ENCODE measurements at places on chromosomes 2 and 18. TPM values are rescaled to one million over a fixed set of nuclear protein-coding genes. Genes with fewer than 3 reads are reported as not detected.

The DLGAP1 gene
- total RNA-seq: not detected

GRCh38 chr18:35311496-35311895 is 21.5 kb upstream of the ZSCAN30 start:
- H3K4me1 ChIP-seq: no peaks in the 10 kb centered on the region
- no peak overlapping the region for H3K4me3 ChIP-seq
- H3K27ac ChIP-seq: no peak overlapping the region
- H3K27me3 ChIP-seq: no peaks in the 10 kb centered on the region
- H3K36me3 ChIP-seq: peaks cover 36% of the 10 kb centered on the region
- no peak for DNase-seq

The G6PC2 gene
- total RNA-seq: not detected

DNA sequence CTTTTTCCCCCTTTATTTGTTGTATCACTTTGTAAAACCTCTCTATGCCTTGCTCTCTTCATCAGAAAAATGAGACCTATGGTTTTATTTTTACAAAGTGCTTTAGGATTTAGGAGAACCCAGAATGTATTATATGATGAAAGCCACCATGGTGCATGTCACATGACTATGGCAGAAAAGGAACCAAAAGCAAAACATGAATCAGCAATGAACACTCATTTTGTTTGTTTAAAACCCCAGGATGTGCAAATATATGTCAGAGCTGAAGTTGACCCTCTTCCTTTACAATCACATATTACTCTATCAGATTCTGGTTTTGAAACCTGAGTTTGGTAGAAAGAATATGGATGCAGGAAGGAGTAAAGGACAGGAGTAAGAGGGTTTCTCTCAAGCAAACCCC is 70.0 kb downstream of the FIGN start:
- H3K4me1 ChIP-seq: no peaks in the 10 kb centered on the region
- H3K36me3 ChIP-seq: no peaks in the 10 kb centered on the region
- no peak overlapping the region for H3K27ac ChIP-seq

DNA sequence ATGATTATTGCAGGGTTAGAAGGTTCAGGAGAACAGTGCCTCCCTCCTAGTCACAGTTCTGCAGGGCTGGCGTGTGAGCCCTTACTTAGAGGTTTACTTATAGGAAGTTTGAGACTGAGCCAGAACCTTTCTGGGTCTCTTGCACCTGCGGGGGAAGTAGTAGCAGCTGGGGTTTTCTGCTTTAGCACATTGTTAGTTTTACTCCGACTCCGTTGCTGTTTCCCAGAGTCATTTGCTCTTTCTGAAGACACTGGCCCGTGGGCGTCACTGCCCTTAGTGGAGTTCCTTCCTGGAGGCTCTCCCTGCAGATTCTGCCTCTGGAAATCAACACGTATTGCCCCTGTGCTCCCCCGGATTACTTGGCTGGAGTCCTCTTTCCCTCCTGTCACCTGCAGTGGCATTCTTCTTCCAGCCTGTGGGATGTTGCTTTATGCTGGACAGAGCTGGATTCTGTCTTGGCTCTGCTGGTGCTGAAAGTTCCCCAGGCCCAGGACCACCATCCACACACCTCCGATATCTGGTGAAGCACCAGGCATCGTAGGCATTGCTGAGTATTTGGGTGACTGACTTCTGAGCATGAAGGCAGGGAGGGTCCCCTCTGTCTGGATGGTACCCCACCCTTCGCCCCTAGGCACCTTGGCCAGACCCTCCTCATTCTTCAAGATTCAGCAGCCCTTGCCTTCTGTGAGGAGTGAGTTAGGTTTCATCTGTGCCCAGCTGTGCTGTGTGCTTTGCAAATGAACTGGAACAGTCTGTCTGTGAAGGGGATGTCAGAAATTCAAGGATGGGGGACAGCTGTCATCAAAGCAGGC is 51.7 kb downstream of the AGAP1 start:
- DNase-seq: no peak
- H3K27ac ChIP-seq: no peak overlapping the region
- no peak overlapping the region for H3K4me3 ChIP-seq
- no peaks in the 10 kb centered on the region for H3K4me1 ChIP-seq
- H3K27me3 ChIP-seq: peaks cover 5% of the 10 kb centered on the region
- no peaks in the 10 kb centered on the region for H3K36me3 ChIP-seq

DNA sequence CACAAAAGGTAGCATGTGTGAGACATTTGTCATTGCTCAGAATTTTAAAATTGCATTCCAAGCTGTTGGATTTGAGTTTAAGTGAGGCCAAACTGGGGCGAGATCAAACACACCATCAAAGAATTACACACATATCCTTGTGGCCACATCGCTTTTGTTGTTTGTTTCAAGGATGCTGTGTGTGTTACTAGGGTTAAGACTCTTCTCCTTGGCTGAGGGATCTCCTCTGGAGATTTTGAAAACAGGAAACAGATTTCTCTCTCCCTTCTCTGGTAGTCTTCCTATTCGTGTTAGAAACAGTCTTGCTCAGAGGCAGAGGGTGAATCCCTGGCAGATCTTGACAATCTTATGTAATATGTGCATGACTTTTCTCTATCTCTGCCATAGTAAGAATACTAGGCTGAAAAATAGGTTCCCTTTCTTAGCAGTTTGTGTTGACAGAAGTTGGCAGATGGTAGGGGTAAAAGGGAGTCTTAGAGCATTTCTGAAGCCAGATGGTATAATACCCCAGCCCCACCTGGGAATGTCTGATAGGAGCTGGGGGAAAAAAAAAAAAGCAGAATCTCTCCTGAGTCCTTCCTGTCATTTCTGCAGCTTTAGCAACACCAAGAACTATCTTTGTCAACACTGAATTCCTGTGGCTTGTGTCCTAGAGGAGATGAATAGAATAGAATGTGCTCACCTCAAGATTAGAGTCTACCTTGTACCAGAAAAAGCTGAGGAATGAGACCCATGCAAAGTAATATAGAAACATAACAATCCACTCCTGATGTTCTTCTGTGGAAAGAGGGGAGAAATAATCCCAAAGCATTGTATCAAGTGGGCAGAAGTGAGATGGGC is 101.8 kb downstream of the XRCC5 start:
- H3K27ac ChIP-seq: peak overlapping the region; percentile 4
- no peak for DNase-seq
- H3K4me3 ChIP-seq: no peak overlapping the region
- H3K27me3 ChIP-seq: no peaks in the 10 kb centered on the region
- peaks cover 36% of the 10 kb centered on the region for H3K4me1 ChIP-seq

- no peaks in the 10 kb centered on the region for H3K36me3 ChIP-seq
- no peak overlapping the region for H3K4me3 ChIP-seq
These were observed 214.3 kb upstream of the SIX2 start for GRCh38 chr2:45223531-45223930.

DNA sequence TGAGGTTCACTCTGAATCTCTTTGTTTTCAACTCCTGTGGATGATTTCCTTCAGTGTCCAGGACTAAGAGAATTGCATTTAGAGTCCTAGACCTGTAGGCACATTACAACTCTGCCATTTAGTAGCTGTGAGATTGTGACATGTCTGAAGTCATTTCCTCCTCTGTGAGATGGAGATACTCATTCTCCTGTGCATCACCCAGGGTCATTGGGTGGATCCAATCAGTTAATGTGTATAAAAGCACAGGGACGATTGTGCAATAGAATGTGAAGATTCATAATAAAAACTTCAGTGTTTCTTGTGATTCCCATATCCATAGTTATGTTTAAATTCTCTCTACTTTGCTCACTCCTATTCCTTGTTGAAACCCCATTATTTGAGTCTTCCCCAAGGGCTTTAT is 113.6 kb downstream of the DIS3L2 start:
- no peak overlapping the region for H3K27ac ChIP-seq
- H3K27me3 ChIP-seq: no peaks in the 10 kb centered on the region
- H3K36me3 ChIP-seq: peaks cover 5% of the 10 kb centered on the region
- no peak overlapping the region for H3K4me3 ChIP-seq

DNA sequence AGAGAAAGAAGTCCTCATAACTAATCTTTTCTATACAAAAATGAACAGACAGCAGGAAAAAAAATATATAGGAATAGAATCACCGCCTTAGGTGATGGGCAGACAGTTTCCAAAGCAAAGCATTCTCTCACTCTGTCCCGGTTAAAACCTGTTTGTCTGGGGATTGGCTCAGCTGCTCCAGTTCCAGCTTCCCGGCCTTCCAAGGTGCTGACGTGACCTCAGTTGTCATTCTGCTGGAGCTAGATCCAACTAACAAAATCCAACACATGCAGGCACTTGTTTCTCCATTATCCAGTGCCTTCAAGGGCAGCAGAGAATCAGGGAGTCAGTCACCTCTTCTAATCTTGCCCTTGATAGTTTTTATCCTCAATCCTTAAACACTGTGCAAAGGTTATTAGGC is 52.8 kb downstream of the IKZF2 start:
- H3K36me3 ChIP-seq: no peaks in the 10 kb centered on the region
- H3K4me3 ChIP-seq: no peak overlapping the region
- H3K27ac ChIP-seq: no peak overlapping the region
- H3K4me1 ChIP-seq: peaks cover 20% of the 10 kb centered on the region
- DNase-seq: no peak

GRCh38 chr2:122595065-122595464 is 839.6 kb downstream of the TSN start:
- H3K4me3 ChIP-seq: no peak overlapping the region
- no peak overlapping the region for H3K27ac ChIP-seq
- no peaks in the 10 kb centered on the region for H3K36me3 ChIP-seq
- no peak for DNase-seq

- H3K27ac ChIP-seq: no peak overlapping the region
- no peaks in the 10 kb centered on the region for H3K4me1 ChIP-seq
- no peaks in the 10 kb centered on the region for H3K36me3 ChIP-seq
- H3K27me3 ChIP-seq: peaks cover 2% of the 10 kb centered on the region
- no peak overlapping the region for H3K4me3 ChIP-seq
- no peak for DNase-seq
These were observed 193.4 kb downstream of the CCDC102B start for GRCh38 chr18:68991286-68991685.

The C18orf54 gene
- total RNA-seq: 9.9 TPM

DNA sequence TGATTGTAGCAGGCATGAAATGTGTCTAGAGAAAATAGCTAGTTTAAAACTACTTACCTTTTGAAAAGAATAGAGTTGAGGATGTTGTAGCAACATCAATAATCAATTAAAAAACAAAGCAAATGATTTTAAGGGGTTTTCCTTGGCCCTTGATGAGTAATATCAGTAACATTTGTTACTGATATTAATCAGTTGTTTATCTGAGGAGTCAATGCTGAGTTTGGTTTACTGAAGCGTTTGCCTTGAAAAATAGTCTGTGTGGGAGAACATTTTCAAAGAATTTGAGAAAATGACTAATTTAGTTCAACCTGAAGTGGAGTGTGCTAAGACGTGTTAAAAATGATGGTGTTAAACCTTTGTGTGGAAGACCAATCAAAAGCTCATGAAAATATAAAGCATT is 9.3 kb downstream of the PTH2R start:
- H3K27ac ChIP-seq: no peak overlapping the region
- no peaks in the 10 kb centered on the region for H3K36me3 ChIP-seq
- no peak for DNase-seq
- H3K4me3 ChIP-seq: no peak overlapping the region
- H3K27me3 ChIP-seq: peaks cover 8% of the 10 kb centered on the region

The PTPN2 gene
- 72.9 TPM for total RNA-seq

- H3K4me3 ChIP-seq: no peak overlapping the region
- no peaks in the 10 kb centered on the region for H3K4me1 ChIP-seq
- no peaks in the 10 kb centered on the region for H3K27me3 ChIP-seq
- H3K27ac ChIP-seq: no peak overlapping the region
These were observed 842.1 kb upstream of the FANCL start for GRCh38 chr2:59083075-59083828.

The MOCOS gene
- 0.11 TPM for total RNA-seq

The PSD4 gene
- total RNA-seq: 274 TPM

DNA sequence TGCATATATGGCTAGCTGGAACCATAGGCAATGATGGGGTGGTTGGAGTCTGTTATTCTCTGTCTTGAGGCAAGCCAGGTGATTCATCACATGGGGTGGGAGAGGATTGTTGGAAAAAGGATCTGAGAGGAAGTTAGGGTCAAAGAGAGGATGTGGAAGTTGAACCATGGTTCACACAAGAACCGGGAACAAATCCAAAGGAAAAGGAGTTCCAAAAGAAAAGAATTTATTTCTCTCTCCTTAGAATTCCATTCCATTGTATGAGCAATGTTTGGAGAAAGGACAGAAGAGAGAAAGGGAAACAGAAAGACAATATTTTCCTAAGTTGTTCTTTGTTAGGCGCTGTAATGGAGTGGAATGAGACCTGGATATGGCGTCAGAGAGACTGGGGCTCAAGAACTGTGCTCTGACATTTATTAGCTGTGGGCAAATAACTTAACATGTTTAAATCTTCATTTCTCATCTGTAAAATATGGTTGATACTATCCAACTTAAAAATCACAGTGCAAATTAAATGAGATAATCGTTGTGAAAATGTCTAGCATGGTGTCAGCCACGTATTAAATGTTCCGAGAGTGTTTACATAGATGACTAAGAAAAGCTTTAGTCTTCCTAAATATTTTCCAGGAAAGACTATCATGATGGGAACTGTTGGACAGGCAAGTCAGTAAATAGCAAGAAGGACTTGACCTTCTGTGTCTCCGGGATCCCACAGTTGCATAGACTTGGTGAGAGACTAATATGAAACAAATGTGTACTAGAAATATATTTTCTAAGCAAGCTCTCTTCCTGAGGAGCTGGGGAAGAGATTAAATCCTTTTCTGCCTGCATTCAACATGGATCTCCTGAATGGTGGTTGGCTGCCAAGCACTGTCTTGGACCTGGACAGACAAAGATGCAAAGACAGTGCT is 71.4 kb downstream of the TRIB2 start:
- no peak overlapping the region for H3K27ac ChIP-seq
- no peaks in the 10 kb centered on the region for H3K36me3 ChIP-seq
- DNase-seq: no peak
- no peaks in the 10 kb centered on the region for H3K4me1 ChIP-seq
- H3K27me3 ChIP-seq: peaks cover 3% of the 10 kb centered on the region

DNA sequence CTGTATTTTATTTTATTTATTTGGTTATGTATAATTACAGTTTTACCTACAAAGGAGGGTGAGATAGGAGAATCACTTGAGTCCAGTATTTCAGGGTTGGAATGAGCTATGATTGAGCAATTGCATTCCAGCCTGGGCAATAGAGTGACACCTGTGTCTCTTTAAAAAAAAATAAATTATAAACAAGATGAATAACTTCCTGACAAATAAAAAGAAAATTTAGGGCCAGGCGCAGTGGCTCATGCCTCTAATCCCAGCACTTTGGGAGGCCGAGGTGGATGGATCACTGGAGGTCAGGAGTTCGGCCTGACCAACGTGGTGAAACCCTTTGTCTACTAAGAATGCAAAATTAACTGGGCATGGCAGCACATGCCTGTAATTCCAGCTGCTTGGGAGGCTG is 17.3 kb downstream of the MTA3 start:
- no peak overlapping the region for H3K27ac ChIP-seq
- peaks cover 17% of the 10 kb centered on the region for H3K4me1 ChIP-seq
- no peak for DNase-seq
- H3K4me3 ChIP-seq: no peak overlapping the region
- peaks cover 30% of the 10 kb centered on the region for H3K36me3 ChIP-seq

- no peak overlapping the region for H3K4me3 ChIP-seq
- H3K4me1 ChIP-seq: no peaks in the 10 kb centered on the region
- no peaks in the 10 kb centered on the region for H3K36me3 ChIP-seq
- peaks cover 6% of the 10 kb centered on the region for H3K27me3 ChIP-seq
- DNase-seq: no peak
These were observed 6.8 kb upstream of the CD207 start for GRCh38 chr2:70842401-70842800.

- no peaks in the 10 kb centered on the region for H3K27me3 ChIP-seq
- DNase-seq: no peak
- no peak overlapping the region for H3K4me3 ChIP-seq
- H3K36me3 ChIP-seq: no peaks in the 10 kb centered on the region
- no peaks in the 10 kb centered on the region for H3K4me1 ChIP-seq
These were observed 56.3 kb upstream of the TMEM200C start for GRCh38 chr18:5951515-5952091.
